ENCODE measurements at places on chromosomes 2 and 18. TPM values are rescaled to one million over a fixed set of nuclear protein-coding genes. Genes with fewer than 3 reads are reported as not detected.

MYO7B gene
- total RNA-seq, result not detected

PROKR1 gene
- not detected for total RNA-seq

QPCT gene
- 9.7 TPM for total RNA-seq

CELF4 gene
- not detected for total RNA-seq

MAL gene
- total RNA-seq, result 0.23 TPM

TCF23 gene
- total RNA-seq, result not detected

EGR4 gene
- total RNA-seq, result not detected

DSG4 gene
- total RNA-seq, result under 0.01 TPM

CCDC68 gene
- total RNA-seq, result 4.9 TPM

MC4R gene
- total RNA-seq, result not detected

SDC1 gene
- 1,658 TPM for total RNA-seq

CYP26B1 gene
- total RNA-seq, result 3.6 TPM

ATP8B1 gene
- total RNA-seq, result 6.3 TPM

ZNF513 gene
- 9.4 TPM for total RNA-seq

CD226 gene
- total RNA-seq, result 0.76 TPM

WDR35 gene
- 5.7 TPM for total RNA-seq

MAP3K19 gene
- not detected for total RNA-seq

KDSR gene
- total RNA-seq, result 80.4 TPM

POTEJ gene
- not detected for total RNA-seq

VWA3B gene
- total RNA-seq, result 0.08 TPM

CDKL4 gene
- total RNA-seq, result not detected

FAP gene
- 20.7 TPM for total RNA-seq

MOGAT1 gene
- not detected for total RNA-seq

SATB2 gene
- total RNA-seq, result 0.30 TPM

ABHD1 gene
- not detected for total RNA-seq

CAPN14 gene
- 0.30 TPM for total RNA-seq

MGAT4A gene
- 0.53 TPM for total RNA-seq

OTOF gene
- not detected for total RNA-seq

Measured in hair follicular keratinocyte (primary cell).